ENCODE measurements at places on chromosomes 4 and X. TPM values are rescaled to one million over a fixed set of nuclear protein-coding genes. Genes with fewer than 3 reads are reported as not detected.
A peak's percentile ranks its signal among the peaks of the same experiment; 100 is the strongest.

DNA sequence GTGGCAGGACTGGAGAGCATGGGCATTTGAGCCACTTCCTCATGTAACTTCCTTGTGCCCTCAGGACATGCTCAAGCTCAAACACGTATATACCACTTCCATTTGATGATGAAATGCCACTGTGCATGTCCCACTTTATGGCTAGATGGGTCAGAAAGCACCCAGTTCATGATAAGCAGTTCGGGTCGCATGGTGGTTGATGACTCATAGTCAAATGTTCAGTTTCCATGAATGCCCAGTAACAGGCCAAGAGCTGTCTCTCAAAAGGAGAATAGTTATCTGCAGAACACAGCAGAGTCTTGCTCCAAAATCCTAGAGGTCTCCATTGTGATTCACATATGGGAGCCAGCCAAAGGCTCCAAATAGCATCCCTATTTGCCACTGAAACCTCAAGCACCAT lies 48.9 kb upstream of the SPIN3 start:
- no peaks in the 10 kb centered on the region for H3K4me1 ChIP-seq
- no peaks in the 10 kb centered on the region for H3K36me3 ChIP-seq

- no peaks in the 10 kb centered on the region for H3K27me3 ChIP-seq
- DNase-seq: no peak
- H3K27ac ChIP-seq: no peak overlapping the region
- H3K36me3 ChIP-seq: no peaks in the 10 kb centered on the region
These were observed 732.1 kb downstream of the STIM2 start for GRCh38 chr4:27592738-27593137.

The GPRIN3 gene
- total RNA-seq: 6.3 TPM

GRCh38 chr4:129543299-129543698 lies 447.3 kb downstream of the C4orf33 start:
- no peaks in the 10 kb centered on the region for H3K36me3 ChIP-seq
- no peak overlapping the region for H3K27ac ChIP-seq
- no peak overlapping the region for H3K4me3 ChIP-seq
- H3K27me3 ChIP-seq: no peaks in the 10 kb centered on the region

DNA sequence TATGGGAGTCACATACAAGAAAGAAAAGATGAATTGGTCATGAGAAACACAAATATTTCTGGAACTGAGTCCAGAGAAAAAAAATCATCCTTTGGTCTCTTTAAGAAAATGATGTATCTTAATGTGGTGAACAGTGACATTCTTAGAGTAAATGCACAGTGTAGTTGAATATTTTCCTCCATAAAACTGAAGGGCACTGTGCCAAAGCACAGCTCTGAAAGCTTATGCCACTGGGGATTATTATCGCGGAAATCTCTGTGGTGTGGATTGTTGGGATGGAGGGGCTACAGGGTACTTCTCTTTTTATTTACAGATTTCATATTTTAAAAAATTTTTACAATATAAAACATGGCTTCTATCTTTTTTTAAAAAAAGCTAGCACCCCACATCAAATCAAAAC lies 908.1 kb downstream of the CCSER1 start:
- DNase-seq: no peak
- H3K36me3 ChIP-seq: no peaks in the 10 kb centered on the region
- H3K27ac ChIP-seq: no peak overlapping the region
- H3K27me3 ChIP-seq: no peaks in the 10 kb centered on the region

DNA sequence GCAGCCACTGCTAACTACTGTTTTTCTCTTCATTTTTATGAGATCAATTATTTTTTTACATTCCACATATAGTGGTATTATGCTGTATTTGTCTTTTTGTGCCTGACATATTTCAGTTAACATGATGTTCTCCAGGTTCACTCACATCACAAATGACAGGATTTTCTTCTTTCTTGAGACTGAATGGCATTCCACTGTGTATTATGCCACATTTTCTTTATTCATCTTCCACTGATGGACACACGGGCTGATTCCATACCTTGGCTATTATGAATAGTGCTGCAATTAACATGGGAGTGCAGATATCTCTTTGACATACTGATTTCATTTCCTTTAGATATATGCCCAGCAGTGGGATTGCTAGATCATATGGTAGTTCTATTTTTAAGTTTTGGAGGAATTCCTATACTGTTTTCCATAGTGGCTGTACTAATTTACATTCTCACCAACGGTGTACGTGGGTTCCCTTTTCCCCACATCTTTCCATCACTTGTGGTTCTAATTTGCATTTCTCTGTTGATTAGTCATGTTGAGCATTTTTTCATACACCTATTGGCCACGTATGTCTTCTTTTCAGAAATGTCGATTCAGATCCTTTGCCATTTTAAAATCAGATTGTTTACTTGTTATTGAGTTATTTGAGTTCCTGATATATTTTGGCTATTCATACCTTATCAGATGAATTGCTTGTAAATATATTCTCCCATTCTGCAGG lies 14.9 kb upstream of the ZCCHC4 start:
- no peak overlapping the region for H3K4me3 ChIP-seq
- no peaks in the 10 kb centered on the region for H3K27me3 ChIP-seq
- no peaks in the 10 kb centered on the region for H3K4me1 ChIP-seq
- no peak overlapping the region for H3K27ac ChIP-seq

The FAT4 gene
- 40.5 TPM for total RNA-seq

The SUPT20HL1 gene
- not detected for total RNA-seq

GRCh38 chrX:44382871-44383270 lies 39.4 kb upstream of the EFHC2 start:
- H3K27ac ChIP-seq: no peak overlapping the region
- no peak overlapping the region for H3K4me3 ChIP-seq
- H3K4me1 ChIP-seq: no peaks in the 10 kb centered on the region
- DNase-seq: no peak

DNA sequence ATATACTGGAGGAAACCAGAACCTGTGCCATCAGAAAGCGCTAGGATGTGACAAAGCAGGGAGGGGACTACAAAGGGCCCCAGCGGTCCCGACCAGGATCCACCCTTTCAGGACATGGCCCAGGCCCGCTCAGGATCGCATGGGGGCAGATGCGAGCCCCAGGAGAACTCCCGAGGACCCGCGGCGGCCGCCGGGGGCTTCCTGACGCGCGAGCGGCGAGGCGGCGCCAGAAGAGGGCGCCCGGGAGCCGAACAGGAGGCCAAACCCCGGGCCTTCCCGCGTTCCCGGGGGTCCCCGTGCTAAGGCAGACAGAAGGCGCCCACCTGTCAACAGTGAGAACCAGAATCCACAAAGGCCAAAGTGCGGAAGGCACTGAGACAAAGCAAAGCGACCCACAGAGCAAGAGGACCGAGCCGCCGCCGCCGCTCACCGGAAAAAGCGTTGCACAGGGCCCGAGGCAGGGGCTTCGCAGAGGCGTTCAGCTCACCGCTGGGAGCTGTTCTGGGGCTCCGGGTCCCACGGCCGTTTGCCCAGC lies 7.3 kb upstream of the OPN1LW start:
- no peaks in the 10 kb centered on the region for H3K27me3 ChIP-seq
- no peak overlapping the region for H3K4me3 ChIP-seq
- peak; percentile 73 for DNase-seq
- H3K36me3 ChIP-seq: no peaks in the 10 kb centered on the region

- H3K27ac ChIP-seq: no peak overlapping the region
- H3K36me3 ChIP-seq: no peaks in the 10 kb centered on the region
- H3K27me3 ChIP-seq: no peaks in the 10 kb centered on the region
- no peaks in the 10 kb centered on the region for H3K4me1 ChIP-seq
- no peak for DNase-seq
- H3K4me3 ChIP-seq: no peak overlapping the region
These were observed 156.1 kb downstream of the ZNF330 start for GRCh38 chr4:141376769-141377168.

DNA sequence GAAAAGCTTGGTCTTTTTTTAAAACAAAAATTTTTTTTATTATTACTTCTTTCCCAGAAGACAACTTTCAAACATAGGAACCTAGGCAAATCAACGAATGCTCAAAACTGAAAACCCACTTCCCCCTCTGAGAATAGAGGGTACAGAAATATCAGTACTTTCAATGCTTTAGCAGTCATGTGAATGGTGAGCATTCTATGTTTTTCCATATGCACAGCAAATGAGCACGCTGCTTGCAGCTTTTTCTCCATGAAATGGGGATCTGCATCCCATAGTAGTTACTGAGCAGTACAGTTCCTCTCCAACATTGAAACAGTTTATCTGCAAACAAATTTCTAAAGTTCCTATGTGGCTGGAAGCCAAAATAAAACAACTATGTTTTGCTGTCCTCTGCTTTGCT lies 108.4 kb upstream of the BMP2K start:
- H3K4me1 ChIP-seq: no peaks in the 10 kb centered on the region
- H3K4me3 ChIP-seq: no peak overlapping the region
- no peaks in the 10 kb centered on the region for H3K36me3 ChIP-seq
- H3K27me3 ChIP-seq: no peaks in the 10 kb centered on the region

- no peak for DNase-seq
- no peaks in the 10 kb centered on the region for H3K4me1 ChIP-seq
- H3K27me3 ChIP-seq: no peaks in the 10 kb centered on the region
- H3K4me3 ChIP-seq: no peak overlapping the region
- H3K36me3 ChIP-seq: no peaks in the 10 kb centered on the region
- H3K27ac ChIP-seq: no peak overlapping the region
These were observed 466 bp downstream of the DLG3 start for GRCh38 chrX:70444946-70445656.

Measured in aorta (tissue), 5 donors.